ENCODE measurements at places on chromosomes 3 and 15.

GRCh38 chr15:57321485-57321884 lies 54.8 kb upstream of the CGNL1 start:
- no peak for DNase-seq

- DNase-seq, result no peak
Observed at GRCh38 chr3:23217872-23218554, 14.9 kb downstream of the UBE2E2 start.

GRCh38 chr3:79517766-79518413 lies 249.9 kb downstream of the ROBO1 start:
- DNase-seq, result peak; percentile 30

DNA sequence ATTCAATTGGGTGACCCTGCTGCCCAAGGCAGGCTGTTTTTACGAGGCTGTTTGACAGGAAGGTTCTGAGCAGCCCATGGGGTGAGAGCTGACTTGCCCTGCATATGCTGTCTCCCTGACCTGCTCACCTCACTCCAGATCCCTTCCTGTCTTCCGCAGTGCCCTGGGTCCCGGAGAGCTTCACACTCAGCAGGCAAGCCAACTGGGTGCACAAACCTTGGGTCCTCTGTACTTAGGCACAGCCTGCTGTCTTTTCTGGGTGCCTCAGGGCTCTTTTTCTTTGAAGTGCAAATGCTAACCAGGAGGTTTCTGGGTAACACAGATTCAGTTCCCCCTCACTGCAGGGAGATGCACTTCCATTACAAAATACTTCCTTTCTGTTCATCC lies 32.8 kb downstream of the ZXDC start:
- no peak for DNase-seq

DNA sequence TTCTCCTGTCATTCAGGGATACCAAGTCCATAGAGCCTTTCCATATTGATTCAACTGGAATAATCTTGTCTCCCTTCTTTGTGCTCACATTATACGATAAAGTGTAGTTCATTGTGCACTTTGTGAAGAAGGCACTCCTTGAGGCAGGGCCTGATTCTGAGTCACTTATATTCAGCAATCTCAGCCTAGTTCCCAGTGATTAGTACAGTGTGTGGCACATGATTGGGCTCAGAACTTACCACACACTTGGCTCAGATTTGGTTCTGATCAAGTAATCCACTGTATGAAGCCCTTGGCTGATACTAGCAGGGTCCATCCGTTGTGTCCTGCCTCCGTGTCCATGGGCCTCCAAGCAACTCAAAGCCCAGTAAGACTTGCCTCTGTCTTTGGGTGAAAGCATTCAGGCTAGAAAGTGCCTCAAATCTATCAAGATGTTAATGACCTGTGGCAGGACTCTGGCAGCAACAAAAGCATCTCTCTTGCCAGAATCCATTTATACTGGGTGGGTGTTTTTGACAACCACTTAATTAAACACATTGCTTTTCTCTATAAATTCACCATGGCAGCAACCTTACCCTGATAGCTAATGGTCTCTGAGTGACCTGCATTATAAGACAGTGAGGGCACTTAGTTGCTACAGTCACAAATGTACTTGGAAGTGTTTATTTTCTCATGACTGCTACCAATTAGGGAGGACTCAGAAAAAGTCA lies 51.3 kb downstream of the TPRG1 start:
- no peak for DNase-seq

GRCh38 chr3:46091046-46091445 lies 63.8 kb upstream of the XCR1 start:
- no peak for DNase-seq

DNA sequence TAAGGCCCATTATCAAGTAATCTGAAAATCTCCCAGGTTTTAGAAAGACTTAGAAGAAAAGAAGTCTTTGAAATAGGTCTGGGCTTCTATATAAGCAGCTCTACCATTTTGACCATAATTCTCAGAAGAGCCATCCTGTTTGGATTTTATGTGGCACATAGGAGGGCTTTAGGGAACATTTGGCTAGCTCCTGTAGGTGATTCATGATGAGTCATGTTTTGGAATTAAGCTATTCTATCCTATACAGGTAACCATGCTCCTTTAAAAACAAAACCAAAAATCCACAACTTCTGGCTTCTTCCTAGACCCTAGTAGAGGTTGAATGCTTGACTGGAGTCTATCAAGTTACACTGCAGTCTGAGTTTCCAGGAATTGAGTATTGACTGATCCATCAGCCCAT lies 8.9 kb downstream of the SST start:
- DNase-seq, result no peak

GRCh38 chr3:37945156-37945806 lies 45.3 kb upstream of the VILL start:
- DNase-seq, result no peak

GRCh38 chr3:5441401-5441800 lies 253.9 kb downstream of the EDEM1 start:
- no peak for DNase-seq

GRCh38 chr3:112822064-112823055 lies 24.3 kb downstream of the CD200R1L start:
- no peak for DNase-seq

DNA sequence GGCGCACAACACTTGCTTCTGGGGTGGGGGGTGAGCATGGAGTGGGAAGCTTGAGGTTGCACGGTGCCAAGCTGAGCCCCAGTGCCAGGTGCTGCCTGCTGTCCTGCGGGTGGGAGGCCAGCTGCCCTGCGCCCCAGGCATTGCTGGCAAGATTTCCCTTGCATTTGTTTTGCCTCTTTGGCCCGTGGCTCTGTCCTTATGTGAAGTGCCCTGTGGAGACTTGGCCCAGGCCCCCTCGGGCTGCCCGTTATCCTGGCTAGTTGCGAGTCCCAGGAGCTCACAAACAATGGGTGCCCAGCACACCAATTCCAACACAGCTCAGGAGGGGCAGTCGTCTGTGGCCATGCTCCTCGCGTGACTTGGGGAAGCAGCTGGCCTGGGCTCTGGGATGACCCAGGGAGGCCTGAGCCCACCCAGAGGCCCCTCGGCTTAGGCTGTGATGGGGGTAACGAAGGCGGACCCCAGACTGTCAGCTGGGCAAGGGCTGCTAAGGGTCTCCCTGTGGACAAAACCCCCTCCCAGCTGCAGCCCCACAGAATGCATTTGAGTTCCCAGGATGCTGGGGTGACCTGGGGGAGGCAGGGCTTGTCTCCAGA lies 5.9 kb downstream of the C3orf22 start:
- DNase-seq, result no peak

GRCh38 chr3:110925798-110926197 lies 145.8 kb upstream of the NECTIN3 start:
- no peak for DNase-seq

DNA sequence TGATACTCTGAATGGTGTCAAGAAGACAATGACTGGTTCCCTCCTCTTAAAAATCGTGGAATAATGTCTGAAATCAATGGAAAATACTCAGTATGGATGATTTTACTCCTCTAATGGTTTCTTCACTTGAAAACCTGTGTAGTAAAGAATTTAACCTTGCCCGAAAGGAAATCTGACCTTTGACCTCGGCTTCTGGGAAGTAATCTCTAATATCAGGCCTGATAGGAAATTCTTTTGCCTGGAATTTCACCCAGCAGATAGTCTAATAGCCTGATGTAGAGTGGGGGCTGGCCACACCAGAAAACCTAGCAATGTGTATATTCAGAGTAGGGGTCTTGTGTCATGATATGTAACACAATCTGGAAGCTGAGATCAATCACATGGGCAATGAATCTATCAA lies 91.5 kb upstream of the GOLIM4 start:
- no peak for DNase-seq

GRCh38 chr15:74044267-74045110 lies 37.9 kb downstream of the GOLGA6A start:
- no peak for DNase-seq

DNA sequence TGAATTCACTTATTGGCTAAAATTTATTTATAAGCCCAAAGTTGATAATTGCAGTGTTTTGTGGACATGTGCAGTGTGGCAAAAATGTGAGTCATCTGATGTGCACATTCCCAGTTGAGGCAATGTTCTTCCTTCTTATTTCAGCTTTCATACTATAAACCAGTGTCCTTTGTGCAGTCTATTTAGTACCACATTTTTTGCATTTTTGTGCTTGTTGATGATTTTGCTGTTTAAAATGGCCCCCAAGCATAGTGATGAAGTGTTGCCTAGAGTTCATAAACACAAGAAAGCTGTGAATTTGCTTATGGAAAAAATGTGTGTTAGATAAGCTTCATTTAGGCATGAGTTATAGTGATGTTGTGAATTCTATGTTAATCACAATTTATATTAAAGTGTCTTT lies 19.4 kb upstream of the IL20RB start:
- peak; percentile 64 for DNase-seq

GRCh38 chr15:70535071-70535954 lies 228.0 kb downstream of the UACA start:
- no peak for DNase-seq

GRCh38 chr15:91921188-91921842 lies 67.8 kb downstream of the SLCO3A1 start:
- DNase-seq, result no peak

GRCh38 chr3:45188719-45189659 lies 37.1 kb downstream of the TMEM158 start:
- peak; percentile 19 for DNase-seq

DNA sequence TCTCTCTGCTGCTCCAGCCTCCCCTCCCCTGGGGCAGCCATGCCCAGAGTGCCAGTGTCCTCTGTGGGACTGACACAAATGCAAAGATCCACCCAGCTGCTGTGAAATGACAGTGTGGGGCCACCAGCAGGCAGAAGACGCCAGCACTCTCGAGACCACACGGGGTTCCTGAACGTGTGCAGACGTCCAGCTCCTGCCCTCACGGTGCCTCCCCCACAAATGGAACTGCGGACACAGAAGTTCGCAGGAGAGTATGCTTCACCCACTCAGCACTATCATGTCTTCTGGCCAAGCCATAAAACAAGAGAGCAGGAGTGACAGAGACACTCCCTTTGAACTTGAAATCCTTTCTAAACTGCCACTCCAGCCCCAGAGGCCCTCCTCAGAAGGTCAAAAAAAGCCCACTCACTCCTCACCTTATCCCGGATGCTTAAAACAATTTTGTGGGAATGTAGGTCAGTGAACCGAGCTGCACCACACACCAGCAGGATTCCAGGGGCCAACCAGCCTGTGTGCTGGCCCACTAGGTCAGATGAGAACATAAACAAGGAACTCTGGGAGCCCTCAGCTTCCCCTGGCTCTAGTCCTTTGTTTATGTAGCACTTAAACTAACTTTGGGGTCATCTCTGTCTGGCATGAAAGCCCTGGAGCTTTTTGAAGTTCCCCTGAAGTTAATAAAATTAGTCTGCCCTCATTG lies 112.6 kb downstream of the DNAJB8 start:
- DNase-seq, result peak; percentile 87

GRCh38 chr15:90309020-90309419 lies 43.1 kb upstream of the ZNF774 start:
- DNase-seq, result no peak

DNA sequence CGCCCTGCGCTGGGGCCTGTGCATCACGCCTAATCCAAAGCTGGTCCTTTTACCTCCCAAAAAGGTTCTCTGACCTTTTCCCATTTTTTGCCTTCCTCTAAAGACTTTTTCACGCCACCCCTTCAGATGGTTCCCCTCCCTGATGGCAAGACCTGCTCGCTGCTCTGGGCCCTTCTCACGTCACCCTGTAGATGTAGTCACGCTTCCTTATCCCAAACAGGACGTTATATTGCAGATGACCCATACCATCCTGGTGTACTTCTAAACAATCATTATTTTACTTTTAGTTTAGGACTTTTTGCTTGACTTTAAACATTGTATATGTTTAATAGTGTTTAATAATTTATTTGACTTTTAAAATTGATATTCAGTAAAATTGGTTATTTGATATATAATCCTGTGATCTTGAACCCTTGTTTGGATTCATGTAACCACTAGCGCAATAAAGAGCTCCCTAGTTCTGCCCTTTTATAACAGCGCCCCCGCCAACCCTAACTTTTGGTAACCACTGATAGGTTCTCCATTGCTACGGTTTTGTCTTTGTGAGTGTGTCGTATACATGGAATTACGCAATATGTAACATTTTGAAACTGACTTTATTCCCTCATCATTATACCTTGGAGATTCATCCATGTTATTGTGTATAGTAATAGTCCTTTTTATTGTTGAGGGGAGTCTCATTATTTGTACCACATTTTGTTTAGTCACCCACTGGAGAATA lies 159.0 kb upstream of the CHRNA7 start:
- DNase-seq, result no peak

GRCh38 chr15:89226359-89227221 lies 5.2 kb upstream of the RLBP1 start:
- DNase-seq, result no peak

GRCh38 chr3:64384561-64384960 lies 159.3 kb upstream of the PRICKLE2 start:
- no peak for DNase-seq

- peak; percentile 91 for DNase-seq
Observed at GRCh38 chr15:72319985-72320671, at the start of gene CELF6. Gene CELF6 (minus strand): TSS chr15:72320157. CDS start chr15:72319874, 283 bp downstream.

DNA sequence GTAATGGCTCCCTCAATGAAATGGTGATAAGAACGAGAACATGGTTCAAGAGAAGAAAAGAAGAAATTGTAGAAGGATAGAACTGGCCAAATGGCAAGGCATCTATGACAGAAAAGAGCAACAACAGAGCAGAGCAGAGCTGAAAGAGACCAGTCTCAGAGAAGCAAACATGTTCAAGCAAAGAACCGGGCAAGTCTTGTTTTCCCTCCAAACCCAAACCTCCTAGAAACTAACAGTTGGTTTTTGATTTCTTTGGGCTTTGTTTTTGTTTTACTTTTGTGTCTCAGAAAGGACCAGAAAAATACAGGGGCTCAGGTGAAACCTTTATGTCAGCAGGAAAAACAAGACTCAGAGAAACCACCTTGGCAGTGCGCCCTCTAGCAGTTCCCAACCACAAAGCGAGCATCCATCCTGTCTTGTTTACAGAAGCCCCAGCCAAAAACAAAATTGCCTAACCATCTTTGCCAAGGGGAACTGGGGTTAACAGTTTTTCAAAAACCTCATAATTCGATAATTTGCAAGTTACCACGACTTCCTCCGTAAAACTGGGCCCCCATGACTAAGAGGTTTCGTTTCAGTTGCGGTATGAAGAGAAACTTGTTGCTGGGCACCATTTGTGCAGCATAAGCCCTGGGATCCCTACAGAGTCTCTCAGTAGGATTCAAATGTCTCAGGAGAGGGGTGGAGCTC lies 159.2 kb upstream of the SLC24A5 start:
- no peak for DNase-seq

- peak; percentile 68 for DNase-seq
Observed at GRCh38 chr15:75945953-75946352, 42.3 kb downstream of the FBXO22 start.

DNA sequence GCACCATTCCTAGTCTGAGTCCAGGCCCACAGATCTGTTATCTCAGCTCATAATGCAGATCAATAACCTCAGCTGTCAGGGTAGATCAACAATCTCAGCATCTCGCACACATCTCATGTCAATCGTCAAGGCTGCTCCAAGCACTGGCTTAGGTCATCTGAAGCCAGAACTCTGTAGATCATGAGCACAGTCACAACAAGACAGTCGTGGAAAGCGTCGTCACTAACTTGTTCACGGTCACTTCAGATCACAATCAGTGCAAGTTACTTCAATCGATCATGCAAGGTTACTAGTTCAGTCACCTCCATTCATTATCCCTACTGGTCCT lies 71.8 kb downstream of the RBPMS2 start:
- DNase-seq, result no peak
